CD4-positive, alpha-beta T cell (primary cell): ENCODE measurements at places on chromosomes 5 and 9.

- DNase-seq: no peak
These were observed 65.8 kb downstream of the DOCK2 start for GRCh38 chr5:169702693-169703481.

- no peak for DNase-seq
These were observed 24.3 kb upstream of the FAT2 start for GRCh38 chr5:151615431-151615830.

DNA sequence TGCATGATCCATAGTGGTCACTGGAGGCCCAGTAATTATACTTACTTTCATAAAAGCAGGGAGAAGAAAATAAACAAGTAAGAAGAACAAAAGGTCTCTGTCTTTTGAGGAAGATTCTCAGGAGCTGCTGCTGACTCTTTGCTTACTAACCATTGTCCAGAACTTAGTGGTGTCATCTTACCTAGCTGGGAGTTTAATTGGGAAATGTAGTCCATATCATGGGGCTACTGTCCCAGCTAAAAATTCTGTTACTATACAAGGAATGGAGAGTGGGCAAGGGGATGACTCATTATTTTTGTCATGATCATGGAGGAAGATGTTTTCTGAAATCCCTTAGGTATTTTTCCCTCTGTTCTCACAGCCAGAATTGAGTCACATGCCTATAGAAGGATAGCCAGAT, 639.3 kb downstream of the MTRR start:
- no peak for DNase-seq

GRCh38 chr9:14273696-14274121, 40.2 kb downstream of the NFIB start:
- DNase-seq: no peak

DNA sequence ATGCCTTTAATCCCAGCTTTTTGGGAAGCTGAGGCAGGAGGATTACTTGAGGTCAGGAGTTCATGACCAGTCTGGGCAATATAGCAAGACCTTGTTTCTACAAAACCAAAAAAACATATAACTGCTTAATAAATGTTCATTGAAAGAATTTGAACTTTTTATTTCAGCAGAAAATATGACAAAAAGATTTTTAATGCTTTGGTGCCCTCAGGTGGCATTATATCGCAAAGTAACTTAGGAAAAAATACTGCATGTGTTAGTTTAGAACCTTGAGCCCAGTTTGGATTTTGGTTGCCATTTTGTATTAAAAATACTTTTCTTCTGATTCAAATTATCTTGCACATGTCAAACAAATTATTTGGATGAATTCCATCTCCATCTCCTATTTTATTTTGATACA, 103.2 kb downstream of the GPBP1 start:
- DNase-seq: no peak

GRCh38 chr5:133423618-133424282, 188.6 kb downstream of the FSTL4 start:
- peak; percentile 51 for DNase-seq
